Mesendoderm (in vitro differentiated cells): ENCODE measurements at places on chromosomes 13 and 19.
A peak's percentile ranks its signal among the peaks of the same experiment; 100 is the strongest.

DNA sequence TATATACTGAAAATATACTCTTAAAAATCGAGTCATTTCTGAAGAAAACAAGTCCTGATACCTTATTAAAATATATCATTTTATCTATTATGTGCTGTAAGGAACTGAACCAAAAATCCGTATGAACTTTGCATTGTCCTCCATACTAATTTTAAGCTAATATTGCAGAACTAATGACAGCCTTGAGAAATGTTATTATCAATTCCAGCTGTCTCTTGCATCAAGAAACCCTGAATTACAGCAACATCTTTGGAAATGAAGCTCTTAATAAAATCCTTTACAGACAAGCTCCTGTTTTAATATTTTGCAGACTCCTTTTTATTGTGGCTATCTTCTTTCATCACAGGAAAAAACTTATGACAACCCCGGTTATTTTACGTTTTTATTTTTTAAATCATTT, 1335.3 kb downstream of the EFNB2 start:
- DNase-seq = no peak

- no peak for DNase-seq
Measured at GRCh38 chr13:37091835-37092234, 13.6 kb downstream of the CSNK1A1L start.

DNA sequence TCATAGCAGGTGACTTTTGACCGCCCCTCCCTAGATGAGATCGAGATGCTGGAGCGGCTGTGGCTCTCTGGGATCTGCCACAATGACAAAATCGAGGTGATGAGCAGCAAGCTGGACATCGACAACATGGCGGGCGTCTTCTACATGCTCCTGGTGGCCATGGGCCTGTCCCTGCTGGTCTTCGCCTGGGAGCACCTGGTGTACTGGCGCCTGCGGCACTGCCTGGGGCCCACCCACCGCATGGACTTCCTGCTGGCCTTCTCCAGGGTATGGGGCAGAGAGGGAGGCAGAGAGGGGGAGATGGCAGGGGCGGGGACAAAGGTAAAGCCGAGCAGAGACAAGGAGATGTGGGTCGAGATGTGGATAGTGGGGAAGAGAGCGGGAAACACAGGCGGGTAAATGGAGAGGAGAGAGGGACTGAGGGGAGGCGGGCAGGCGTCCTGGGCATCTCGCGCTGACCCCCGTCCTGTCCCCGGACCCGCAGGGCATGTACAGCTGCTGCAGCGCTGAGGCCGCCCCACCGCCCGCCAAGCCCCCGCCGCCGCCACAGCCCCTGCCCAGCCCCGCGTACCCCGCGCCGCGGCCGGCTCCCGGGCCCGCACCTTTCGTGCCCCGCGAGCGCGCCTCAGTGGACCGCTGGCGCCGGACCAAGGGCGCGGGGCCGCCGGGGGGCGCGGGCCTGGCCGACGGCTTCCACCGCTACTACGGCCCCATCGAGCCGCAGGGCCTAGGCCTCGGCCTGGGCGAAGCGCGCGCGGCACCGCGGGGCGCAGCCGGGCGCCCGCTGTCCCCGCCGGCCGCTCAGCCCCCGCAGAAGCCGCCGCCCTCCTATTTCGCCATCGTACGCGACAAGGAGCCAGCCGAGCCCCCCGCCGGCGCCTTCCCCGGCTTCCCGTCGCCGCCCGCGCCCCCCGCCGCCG, 3.4 kb upstream of the GRWD1 start:
- DNase-seq = no peak

GRCh38 chr13:98672947-98673613, 79.4 kb downstream of the SLC15A1 start:
- DNase-seq = peak; percentile 74

DNA sequence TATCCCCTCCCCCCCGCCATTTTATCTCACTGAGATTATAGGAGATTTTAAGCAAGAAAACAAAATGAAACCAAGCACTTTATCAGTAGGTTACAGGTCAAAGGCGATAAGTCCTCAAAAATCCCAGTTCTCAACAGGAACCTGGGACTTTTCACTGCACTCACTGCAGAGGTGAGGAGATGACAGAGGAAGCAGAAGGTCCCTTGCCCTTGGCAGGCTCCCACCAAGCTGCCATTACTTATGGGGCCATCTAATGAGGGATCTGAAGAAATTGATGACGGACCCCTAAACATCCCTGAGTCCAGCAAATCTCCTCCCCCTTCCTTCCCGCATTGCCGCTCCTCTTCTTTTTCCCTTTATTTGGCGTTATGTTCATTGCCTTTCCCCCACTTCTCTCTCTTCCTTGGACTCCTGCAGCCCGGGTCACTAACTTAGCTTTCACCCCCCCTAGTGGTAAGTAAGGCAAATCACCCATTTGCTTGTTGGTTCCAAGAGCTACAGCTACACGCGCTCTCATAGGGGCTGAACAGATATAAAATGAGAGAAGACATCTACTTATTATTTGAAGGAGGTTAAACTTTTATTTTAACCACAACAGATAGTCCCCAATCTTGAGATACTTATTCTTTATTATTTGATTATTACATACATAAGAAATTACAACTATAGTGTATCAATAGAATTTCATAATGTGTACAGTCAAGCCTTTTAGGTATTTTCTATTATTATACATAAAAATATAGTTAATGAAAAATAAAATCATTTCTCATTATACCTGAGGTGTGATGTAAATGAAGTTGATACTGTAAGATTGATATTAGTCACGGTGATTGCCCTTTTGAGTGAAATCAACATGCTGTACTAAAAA, 52.0 kb upstream of the ARGLU1 start:
- peak; percentile 81 for DNase-seq
